ENCODE measurements at places on chromosomes 5 and 9. TPM values are rescaled to one million over a fixed set of nuclear protein-coding genes. Genes with fewer than 3 reads are reported as not detected.
A peak's percentile ranks its signal among the peaks of the same experiment; 100 is the strongest.

The C9orf43 gene
- 41.7 TPM for total RNA-seq

The ACO1 gene
- 52.0 TPM for total RNA-seq

GRCh38 chr5:7742241-7742656 lies 108.7 kb downstream of the CFAP90 start:
- DNase-seq = no peak

DNA sequence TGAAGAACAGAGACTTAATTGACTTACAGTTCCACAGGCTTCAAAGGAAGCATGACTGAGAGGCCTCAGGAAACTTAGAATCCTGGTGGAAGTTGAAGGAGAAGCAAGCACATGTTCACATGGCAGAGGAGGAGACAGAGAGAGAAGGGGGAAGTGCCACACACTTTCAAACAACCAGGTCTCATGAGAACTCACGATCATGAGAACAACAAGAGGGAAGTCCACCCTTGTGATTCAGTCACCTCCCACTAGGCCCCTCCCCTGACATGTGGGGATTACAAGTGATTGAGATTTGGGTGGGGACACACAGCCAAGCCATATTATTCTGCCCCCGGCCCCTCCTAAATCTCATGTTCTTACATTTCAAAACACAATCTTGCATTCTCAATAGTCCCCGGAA lies 19.5 kb downstream of the NR3C1 start:
- DNase-seq = no peak

DNA sequence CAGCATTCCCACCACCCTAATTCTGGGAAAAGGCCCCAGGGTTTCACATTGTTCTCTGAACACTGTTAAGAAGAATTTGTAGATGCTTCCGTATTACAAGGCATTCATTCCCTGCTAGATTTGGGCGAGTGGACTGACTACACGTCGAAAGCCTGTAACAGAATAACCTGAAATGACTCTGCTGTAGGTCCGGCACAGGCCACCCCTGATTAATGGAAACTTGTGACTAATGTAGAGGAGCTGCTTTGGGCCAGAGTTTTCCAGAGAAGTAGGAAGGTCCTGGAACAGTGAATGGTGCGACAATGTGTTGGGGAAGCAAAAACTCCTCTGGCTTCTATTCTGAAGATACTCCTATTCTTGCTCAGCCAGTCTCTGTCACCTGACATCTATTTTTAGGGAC lies 87.6 kb downstream of the NR3C1 start:
- no peak for DNase-seq

GRCh38 chr5:142935014-142935413 lies 164.8 kb downstream of the ARHGAP26 start:
- no peak for DNase-seq

GRCh38 chr9:8430945-8431344 lies 631.4 kb upstream of the DMAC1 start:
- no peak for DNase-seq

GRCh38 chr5:111887706-111888105 lies 130.7 kb upstream of the NREP start:
- no peak for DNase-seq

The FAM151B gene
- 2.8 TPM for total RNA-seq

DNA sequence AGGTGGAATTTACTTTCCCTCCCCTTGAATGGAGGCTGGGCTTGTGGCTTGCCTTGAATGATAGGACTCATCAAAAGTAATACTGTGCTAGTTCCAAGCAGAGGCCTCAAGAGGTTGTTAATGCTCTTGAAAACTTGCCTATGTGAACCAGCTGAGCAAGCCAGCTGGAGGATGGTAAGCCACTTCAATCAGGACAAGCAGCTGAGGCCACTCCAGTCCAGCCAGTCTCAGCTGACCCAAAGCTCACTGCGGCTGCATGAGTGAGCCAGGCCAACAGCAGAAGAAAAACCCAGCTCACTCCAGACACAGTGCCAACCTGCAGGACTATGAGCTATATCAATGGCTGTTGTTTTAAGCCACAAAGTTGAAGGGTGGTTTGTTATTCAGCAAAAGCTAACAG lies 182.8 kb downstream of the MCTP1 start:
- DNase-seq = no peak

The EPB41L4A gene
- total RNA-seq = 23.9 TPM

DNA sequence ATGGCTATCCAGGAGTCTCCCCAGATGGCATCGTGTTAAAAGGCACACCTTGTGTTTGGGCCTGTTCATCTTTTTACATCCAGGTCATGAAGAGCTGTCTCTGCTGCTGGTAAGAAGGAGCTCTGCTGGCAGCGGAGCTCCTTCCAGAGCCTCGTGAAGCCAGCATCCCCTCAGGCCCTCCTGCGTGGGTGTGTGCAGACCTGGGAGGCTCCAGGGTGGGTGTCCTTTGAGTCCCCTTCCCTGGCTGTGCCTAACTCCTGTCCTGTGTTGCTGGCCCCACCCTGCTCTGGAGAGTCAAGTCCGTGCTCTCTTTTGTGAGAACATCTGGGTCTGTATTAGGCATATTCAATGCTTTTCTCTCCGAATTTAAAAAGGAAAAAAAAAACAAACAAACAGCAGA lies 149.6 kb upstream of the IRX2 start:
- DNase-seq = no peak

The CDKN2B-AS1 gene
- total RNA-seq = 3.0 TPM

DNA sequence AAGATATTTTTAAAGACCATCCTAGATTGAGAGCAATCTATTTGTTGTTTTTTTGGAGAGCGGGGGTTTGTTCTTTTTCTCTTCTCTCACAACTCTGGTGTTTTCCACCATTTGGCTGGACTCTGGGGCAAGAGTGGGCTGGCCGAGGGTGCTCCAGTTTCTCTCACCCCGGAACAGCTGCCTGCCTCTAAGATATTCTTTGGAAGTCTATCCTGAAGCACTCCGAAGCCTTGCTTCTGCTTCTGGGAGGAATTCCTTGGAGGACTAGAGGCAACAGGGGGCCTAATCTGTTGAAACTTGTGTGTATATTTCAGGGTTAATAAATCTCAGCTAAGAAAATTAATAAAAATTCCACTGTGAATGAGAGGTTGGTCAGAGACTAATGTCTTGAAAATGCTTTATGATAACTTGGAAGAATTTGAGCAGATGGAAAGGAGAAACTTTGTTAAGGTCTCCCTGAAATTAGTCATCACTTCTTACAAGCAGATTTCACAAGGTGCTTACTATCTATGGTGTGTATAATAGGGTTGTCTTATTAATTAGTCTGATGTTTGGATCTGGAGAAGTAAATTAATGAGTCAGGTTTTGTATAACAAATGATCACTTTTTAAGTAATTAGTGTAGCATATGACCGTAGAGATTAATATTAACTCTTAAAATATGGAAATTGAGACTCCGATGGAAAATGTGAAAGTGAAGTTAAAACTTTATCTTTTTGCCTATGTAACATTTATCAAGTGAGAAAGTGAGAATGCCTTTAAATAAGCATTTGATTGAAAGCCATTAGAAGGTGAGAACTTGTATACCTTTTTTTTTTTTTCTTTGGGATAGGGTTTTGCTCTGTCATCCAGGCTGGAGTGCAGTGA lies 4.0 kb downstream of the MAN2A1 start:
- DNase-seq = no peak

DNA sequence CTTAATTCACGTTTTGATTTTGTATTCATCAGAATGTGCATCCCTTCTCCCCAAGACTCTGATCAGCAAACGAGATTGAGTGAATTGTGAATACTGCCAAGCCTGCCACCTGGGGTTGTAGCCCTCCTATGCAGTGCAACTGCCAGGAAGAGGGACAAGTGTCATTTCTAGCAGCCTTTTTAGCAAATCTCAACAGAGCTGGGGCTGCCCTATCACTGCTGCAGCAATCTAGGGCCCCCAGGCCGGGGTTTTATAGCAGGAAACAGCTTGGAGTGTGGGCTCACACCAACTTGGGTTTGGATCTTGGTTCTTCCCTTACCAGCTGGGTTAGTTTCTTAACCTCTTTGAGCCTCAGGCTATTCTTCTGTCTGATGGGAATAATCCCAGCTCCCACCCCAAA lies 4.0 kb downstream of the CSF1R start:
- peak; percentile 3 for DNase-seq

DNA sequence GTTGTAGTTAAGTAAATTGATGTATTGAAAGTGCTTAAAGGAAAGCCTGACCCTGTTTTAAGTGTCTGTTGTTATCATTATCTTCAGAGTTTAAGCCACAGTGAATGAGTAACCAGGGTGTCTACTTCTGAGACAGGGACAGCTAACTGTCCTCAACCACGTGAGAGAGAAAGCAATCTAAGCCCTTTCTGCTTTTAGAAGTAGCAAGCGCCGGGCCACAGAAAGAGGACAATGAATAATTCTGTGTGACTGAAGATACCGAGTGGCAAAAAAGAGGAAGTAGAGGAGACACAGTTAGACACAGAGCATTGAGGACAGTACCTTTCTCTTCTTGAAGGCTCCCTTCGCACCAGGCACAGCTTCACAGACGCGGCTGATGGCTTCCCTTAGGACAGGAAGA lies 86.3 kb downstream of the S1PR3 start:
- DNase-seq = no peak

- DNase-seq = no peak
These were observed 3.7 kb upstream of the ADAMTS6 start for GRCh38 chr5:65485405-65485804.

GRCh38 chr5:36861871-36862270 lies 14.7 kb upstream of the NIPBL start:
- no peak for DNase-seq

DNA sequence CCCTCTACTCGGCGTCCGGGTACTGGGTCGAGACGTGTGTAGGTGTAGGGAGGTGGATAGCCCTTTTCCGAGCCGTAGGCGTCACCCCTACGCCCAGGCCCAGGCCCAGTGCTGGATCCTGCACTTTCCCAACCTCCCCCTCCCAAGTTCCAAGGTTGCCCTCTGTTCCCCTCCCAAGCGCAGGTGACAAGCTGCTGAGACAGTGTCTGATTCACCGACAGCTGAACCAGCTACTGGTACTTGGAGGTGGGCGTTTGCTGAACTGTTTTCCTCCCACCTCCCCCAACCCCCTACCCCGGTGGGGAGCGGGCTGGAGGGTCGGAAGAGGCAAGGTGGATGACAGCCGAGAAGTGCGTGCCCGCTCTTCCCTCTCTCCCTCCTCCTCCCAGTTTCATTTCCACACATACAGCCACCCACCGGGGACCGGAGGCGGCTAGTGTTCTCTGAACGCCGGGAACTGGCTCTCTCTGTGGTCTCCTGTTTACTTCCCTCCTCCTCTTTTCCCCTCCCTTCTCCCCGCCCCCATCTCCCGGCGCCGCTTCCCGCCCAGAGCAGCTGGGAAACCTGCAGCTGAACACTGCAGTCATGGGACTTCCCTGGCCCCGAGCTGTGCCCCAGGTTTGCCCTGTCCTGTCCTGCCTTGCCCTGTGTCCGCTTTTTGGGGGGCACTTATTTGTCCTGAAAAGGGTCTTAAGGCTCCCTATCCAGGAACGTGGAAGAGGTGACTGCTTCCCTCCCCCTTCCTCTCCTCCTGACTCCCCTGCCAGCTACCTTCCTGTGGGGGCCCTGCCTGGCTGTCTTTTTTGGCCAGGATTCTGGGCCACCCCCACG lies 6.2 kb upstream of the KLF9 start:
- DNase-seq = peak; percentile 94

The FOXD4 gene
- total RNA-seq = 1.2 TPM

The CCNJL gene
- 47.0 TPM for total RNA-seq

DNA sequence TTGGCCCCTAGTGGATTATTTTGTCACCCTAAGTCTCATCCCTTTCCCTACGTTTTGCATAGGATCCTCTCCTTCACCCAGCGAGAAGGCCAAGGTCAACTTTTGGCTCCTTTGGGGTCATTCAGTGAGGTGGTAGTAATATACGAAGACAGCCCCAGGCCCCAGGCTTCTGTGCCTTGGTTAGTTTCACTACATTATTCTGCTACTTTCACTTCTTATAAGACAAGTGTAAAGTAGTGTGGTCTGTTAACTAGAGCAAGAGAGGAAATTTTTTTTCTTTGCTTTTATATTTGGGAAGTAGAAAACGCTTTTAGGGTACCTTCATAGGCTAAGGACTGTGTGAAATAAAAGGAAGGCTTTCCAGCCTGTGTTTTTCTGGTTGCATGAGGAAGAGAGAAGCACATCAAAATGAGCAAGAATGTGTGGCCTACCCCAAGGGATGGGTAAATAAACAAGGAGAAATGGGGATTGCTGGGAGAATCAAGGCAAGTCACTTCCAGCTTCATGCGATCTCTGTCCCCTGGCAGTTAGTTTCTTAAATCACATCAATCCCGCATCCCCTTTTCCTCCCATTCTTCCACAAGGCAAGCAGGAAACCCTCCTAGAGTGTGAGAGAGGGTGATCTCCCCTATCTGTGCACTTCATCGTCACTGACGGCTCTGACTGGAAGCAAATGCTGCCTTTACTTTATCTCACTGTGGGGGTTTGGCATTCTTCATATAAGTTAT lies 677.0 kb upstream of the WWC1 start:
- no peak for DNase-seq

DNA sequence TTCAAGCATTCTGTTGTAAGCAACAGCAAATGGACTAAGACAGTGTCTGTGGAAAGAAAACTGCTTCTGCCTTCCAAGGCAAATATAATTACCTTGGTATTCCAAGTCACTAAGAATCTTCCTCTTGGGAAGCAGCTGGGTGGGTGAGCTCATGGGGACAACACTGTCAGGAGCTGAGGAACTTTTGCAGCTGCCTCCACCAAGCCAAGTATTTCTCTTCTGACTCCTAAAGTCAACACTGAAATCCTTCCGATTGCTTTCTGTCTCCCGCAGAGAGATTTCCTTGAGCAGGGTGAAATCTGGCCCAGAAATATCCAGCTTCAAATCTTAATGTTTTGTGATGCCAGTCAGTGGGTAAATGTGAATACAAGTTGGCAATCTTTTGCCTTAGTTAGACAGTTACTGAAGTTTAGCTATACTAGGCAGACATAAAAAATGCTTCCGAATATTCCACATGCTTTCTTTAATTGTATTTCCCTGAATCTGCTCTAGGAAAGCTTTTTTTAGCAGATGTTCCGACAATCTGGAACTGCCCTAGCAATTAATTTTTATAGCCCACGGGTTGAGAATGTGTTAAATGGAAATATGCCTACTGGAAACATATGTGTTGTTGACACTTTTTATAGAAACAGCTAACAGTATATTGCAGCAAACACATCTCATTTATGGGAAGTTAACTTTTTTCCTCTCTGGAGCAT lies 369.9 kb upstream of the DAB2 start:
- no peak for DNase-seq

The CA9 gene
- 36.8 TPM for total RNA-seq
